ENCODE measurements at places on chromosomes 13 and 19. TPM values are rescaled to one million over a fixed set of nuclear protein-coding genes. Genes with fewer than 3 reads are reported as not detected.

The ATP4A gene
- total RNA-seq = not detected

The MAMSTR gene
- 1.4 TPM for total RNA-seq

The EPS8L1 gene
- total RNA-seq = 2.6 TPM

The SMIM44 gene
- not detected for total RNA-seq

The CDC34 gene
- total RNA-seq = 59.6 TPM

Measured in activated naive CD4-positive, alpha-beta T cell treated with anti-CD3 and anti-CD28 coated beads, Interleukin-2, amount 50 U/mL, for 72 hours (primary cell).